ENCODE measurements at places on chromosomes 16 and 17.

GRCh38 chr17:40803617-40804082 lies 3.9 kb upstream of the KRT28 start:
- DNase-seq, result peak; percentile 48

DNA sequence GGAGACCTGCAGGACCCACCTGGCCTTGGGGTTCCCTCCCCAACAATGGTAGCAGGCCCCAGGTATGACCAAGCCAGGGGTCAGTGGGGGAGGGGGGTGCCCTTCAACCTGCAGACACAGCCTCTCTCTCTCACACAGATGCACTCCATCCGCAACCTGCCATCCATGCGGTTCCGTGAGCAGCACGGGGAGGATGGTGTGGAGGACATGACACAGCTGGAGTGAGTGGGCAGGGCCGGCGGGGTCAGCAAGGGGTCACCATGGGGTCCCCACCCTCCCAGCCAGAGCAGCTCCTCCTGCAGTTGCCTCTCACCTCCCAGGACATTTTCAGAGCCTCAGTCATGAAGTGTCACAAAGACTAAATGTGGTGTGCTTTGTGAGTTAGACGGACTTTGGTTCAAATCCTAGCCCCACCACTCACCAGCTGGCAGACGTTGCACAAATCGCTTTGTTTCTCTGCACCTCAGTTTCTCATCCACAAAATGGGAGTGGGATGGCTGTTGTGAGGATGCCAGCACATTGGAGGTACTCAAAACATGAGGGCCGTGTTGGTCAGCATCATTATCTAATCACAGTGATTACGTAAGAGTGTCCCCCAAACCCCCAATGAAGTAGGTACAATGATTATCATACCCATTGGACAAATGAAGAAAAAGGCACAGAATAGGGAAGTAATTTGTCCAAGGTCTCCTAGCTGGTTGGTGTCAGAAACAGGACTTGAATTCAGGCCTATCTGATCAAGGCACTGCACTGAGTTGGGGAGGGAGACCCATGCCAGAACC lies 16.0 kb downstream of the MYO15A start:
- no peak for DNase-seq

DNA sequence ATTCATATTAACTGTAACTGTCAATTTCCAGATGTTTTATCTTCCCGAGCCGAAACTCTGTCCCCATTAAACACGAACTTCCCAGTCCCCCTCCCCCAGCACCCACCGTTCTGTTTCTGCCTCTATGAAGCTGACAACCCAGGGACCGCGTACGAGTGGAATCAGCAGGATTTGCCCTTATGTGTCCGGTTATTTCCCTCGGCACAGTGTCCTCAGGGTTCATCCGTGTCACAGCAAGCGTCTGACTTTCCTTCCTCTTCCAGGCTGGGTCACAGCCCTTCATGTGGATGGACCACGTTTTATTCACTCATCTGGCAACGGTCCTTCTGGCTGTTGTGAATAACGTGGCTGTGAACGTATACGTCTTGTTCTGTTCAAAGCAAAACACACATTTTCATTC lies 31.3 kb downstream of the METRNL start:
- no peak for DNase-seq

- no peak for DNase-seq
Observed at GRCh38 chr17:76437467-76438402, 15.2 kb downstream of the UBE2O start.

DNA sequence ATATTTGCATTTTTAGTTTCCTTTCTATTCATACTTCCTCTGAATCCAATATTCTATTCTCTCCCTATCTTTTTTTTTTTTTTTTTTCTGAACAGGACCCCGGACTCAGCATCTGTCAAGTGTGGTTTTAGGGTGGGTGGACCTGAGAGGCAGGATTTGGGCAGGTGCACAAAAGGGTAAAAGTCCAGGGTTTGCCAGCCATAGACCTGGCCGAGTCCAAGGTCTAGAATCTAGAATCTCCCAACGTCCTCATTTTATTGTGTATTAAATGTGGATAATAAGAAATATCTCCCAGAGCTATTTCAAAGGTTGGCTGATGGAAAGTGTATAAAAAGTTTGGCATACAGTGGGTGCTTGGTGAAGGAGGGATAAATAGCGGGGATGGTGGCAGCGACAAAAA lies 273.3 kb upstream of the MAF start:
- DNase-seq, result no peak

GRCh38 chr17:67542219-67543114 lies 165.4 kb downstream of the PITPNC1 start:
- no peak for DNase-seq

GRCh38 chr16:69100071-69100691 lies 5.3 kb upstream of the HAS3 start:
- DNase-seq, result no peak

- DNase-seq, result no peak
Observed at GRCh38 chr16:79647586-79647985, 47.0 kb upstream of the MAF start.

GRCh38 chr17:48542114-48542656 lies 2.7 kb downstream of the HOXB2 start:
- no peak for DNase-seq

GRCh38 chr16:50460538-50461399 lies 87.4 kb upstream of the NKD1 start:
- no peak for DNase-seq

DNA sequence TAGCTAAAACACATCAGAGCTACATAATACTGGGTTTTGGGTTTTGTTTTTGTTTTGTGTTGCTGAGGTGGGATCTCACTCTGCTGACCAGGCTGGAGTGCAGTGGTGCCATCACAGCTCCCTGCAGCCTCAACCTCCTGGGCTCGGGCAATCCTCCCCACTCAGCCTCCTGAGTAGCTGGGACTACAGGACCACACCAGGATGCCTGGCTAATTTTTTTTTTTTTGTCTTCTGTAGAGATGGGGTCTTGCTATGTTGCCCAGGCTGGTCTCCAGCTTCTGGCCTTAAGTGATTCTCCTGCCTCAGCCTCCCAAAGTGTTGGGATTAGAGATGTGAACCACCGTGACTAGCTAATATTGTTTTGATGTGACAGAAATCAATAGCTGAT lies 6.2 kb downstream of the MEAK7 start:
- DNase-seq, result no peak

GRCh38 chr16:88461331-88462269 lies 8.5 kb downstream of the ZFPM1 start:
- peak; percentile 76 for DNase-seq

DNA sequence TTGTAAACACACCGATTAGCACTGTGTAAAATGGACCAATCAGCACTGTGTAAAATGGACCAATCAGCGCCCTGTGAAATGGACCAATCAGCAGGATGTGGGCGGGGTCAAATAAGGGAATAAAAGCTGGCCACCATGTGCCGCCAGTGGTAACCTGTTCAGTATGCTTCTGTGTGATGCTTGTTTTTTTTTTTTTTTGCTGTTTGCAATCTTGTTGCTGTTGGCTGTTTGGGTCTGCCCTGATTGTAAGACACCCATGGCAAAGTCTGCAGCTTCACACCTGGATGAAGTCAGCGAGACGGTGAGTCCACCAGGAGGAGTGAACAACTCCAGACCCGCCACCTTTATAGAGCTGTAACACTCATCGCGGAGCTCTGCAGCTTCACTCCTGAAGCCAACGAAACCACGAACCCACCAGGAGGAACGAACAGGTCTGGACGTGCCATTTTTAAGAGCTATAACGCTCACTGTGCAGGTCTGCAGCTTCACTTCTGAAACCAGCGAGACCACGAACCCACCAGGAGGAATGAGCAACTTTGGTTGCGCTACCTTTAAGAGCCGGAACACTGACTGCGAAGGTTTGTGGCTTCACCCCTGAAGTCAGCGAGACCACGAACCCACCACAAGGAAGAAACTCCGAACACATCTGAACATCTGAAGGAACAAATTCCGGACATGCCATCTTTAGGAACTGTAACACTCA lies 85.0 kb upstream of the MED9 start:
- DNase-seq, result no peak

GRCh38 chr17:29115961-29116803 lies 64.0 kb downstream of the MYO18A start:
- DNase-seq, result peak; percentile 44

- DNase-seq, result no peak
Observed at GRCh38 chr16:83960521-83961249, 7.4 kb upstream of the NECAB2 start.

DNA sequence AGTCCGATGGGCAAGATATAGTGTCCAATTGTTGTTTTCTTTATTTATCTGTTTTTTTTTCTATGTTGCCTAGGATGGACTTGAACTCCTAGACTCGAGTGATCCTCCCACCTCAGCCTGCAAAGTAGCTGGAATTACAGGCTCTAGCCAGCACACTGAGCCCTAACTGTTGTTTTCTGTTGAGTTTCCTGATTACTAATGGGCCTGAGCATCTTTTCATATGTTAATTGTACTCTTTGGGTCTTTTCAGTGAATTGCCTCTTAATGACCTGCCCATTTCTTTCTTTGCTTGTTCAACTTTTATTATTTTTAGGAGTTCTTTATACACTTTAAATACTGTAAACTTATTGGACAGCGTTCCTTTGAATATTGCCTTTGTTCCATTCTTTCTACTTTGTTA lies 213.0 kb downstream of the HS3ST3B1 start:
- peak; percentile 56 for DNase-seq

GRCh38 chr17:67666710-67667109 lies 51.0 kb upstream of the NOL11 start:
- no peak for DNase-seq

- no peak for DNase-seq
Observed at GRCh38 chr17:9298135-9298534, 276.8 kb downstream of the NTN1 start.

DNA sequence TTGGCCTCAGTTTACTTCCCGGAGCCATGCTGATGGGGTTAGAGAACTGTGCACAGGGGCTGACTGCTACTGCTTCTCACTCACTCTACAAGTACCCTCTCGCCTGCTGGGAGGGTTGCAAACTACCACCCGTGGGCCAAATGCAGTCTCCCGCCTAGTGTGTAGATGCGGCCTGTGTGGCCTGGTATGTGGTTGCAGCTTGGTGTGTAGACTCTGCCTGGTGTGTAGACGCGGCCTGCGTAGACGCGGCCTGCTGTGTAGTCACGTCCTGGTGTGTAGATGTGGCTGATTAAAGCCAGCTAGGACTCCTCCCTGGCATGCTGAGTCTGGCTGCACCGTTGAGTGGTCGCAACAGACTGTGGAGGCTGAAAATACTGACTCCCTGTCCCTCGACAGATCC lies 7.3 kb downstream of the CANT1 start:
- DNase-seq, result no peak

- no peak for DNase-seq
Observed at GRCh38 chr16:22420606-22421135, 46.3 kb upstream of the CDR2 start.

- no peak for DNase-seq
Observed at GRCh38 chr17:60315650-60316049, 76.3 kb downstream of the USP32 start.

- no peak for DNase-seq
Observed at GRCh38 chr17:2947996-2948550, 115.3 kb downstream of the OR1D5 start.

GRCh38 chr17:19342611-19343255 lies 19.8 kb downstream of the B9D1 start:
- DNase-seq, result no peak

DNA sequence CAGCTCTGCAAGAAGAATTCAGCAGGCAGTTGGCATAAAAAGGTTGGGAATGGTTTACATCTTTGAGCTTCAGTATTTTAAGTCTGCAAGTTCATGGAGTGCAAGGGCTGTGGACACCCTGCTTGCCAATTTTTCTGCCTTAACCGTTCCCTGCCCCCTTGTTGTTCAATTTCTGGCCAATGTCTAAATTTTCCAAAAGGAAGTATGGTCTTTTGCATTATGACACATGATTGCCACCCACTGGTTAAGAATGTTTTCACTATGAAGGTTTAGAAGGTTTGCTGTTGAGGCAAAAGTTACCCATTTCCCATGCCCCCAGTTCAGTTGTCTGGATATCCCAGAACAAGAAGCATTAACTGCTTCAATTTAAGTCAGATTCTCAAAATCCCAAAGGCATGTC lies 441.9 kb downstream of the CDH13 start:
- DNase-seq, result no peak

DNA sequence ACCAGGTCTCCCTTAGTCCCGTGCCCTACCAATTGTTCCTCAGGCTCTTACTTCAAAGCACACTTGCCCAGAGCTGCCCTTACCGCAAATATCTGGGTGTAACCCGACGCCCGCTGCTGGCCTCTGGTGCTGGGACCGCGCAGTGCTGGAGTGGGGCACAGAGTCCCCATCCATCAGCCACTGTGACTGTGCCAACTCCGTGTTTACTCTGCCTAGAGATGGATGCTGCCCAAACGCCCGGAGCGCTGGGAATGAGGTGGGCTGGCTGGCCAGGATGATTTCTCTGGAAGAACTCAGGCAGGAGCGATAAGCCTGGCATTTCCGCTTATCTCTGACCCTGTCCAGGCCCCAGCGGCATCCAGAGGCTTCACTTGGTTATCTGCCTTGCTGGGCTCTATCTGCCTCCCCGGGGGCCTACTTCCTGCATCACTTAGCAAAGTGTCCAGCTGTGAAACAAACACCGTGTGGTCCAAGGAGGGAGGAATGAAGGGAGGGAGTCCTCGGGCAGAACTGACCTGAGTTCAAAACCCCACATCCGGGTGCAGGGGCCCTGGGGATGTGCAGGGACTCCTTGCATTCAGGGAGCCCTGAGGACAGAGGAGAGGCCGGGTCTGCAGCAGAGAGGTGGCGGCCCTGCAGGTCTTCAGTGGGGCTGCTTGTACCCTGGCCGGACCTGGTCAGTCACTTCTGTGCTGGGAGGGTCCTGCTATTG lies 9.4 kb upstream of the MYLK3 start:
- DNase-seq, result no peak

- no peak for DNase-seq
Observed at GRCh38 chr16:23302045-23302956, at the start of gene SCNN1B. Gene SCNN1B, plus strand, starts transcription at chr16:23302302. Its CDS starts 46,298 bp downstream, at chr16:23348600.

DNA sequence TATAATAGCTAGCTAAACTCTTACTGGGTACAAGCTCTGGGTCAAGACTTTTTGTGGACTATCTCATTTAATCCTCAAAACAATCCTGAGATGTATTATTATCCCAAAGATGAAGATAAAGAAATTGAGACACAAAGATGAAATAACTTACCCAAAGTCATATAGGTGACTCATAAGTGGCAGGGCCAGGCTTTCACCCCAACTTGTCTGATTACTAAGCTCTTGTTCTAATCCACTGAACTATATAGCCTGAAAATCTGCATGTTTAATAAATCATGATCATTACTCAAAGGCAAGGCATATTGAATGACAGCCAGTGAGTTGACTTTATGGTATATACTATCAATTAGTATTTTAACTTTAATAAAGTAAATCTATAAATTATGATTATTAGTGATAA lies 77.4 kb downstream of the SKAP1 start:
- no peak for DNase-seq

DNA sequence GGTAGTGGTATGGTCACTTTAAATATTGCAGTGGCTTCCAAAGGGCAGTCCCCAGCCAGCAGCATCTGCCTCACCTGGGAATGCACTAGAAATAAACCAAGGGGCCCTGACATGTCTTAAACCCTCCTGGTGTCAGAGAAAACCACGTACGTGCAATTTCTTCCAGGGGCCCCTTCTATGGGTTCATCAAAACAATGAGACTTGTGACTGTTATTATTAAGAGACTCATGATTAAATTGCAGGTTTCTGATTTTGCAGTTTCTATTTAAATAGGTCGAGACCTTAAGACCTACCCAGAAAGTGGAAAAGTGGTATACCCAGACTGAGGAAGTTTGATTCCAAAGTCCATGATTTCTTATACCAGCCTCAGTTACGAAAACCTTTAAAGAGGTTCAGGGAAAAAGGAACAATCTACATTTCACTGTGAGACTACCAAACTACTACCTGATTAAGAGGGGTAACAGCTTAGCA lies 746 bp upstream of the POLG2 start:
- DNase-seq, result no peak

- no peak for DNase-seq
Observed at GRCh38 chr16:7113949-7114348, 218.7 kb upstream of the RBFOX1 start.

- DNase-seq, result no peak
Observed at GRCh38 chr16:24988129-24988518, 27.0 kb downstream of the ARHGAP17 start.
